Ammon's horn (tissue), 1 donor: ENCODE measurements at places on chromosomes 5 and 9.

DNA sequence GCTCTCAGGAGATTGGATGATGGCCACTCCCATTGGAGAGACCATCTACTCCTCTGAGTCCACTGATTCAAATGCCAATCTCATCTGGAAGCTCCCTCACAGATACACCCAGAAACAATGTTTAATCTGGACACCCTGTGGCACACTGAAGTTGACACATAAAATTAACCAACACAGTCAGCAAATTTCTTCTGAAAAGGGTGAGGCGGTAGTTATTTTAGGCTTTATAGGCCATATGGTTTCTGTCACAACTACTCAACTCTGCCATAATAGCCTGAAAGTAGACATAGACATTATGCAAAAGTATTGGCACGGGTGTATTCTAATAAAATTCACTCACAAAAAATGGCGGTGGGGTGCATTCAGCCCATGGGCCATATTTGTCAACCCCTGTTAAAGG is 244.5 kb upstream of the VLDLR start:
- no peak for DNase-seq

GRCh38 chr9:109799792-109800191 is 19.8 kb downstream of the PALM2AKAP2 start:
- no peak for DNase-seq

- DNase-seq = no peak
Measured at GRCh38 chr9:108746864-108747263, 108.9 kb downstream of the ACTL7B start.

- DNase-seq = no peak
Measured at GRCh38 chr9:113350937-113351336, 1.6 kb downstream of the BSPRY start.

GRCh38 chr5:60826653-60827052 is 17.4 kb downstream of the ELOVL7 start:
- DNase-seq = no peak

- no peak for DNase-seq
Measured at GRCh38 chr9:17003576-17004240, 131.1 kb upstream of the CNTLN start.

GRCh38 chr5:112419164-112419985 is at the start of gene EPB41L4A:
EPB41L4A (minus strand) TSS chr5:112419277; CDS start chr5:112419039, 238 bp downstream.
- peak; percentile 35 for DNase-seq

- no peak for DNase-seq
Measured at GRCh38 chr9:33662871-33663270, 132.5 kb upstream of the PRSS3 start.
